LHCN-M2 (cell line): ENCODE measurements at places on chromosomes 2 and 18. TPM values are rescaled to one million over a fixed set of nuclear protein-coding genes. Genes with fewer than 3 reads are reported as not detected.
A peak's percentile ranks its signal among the peaks of the same experiment; 100 is the strongest.

DNA sequence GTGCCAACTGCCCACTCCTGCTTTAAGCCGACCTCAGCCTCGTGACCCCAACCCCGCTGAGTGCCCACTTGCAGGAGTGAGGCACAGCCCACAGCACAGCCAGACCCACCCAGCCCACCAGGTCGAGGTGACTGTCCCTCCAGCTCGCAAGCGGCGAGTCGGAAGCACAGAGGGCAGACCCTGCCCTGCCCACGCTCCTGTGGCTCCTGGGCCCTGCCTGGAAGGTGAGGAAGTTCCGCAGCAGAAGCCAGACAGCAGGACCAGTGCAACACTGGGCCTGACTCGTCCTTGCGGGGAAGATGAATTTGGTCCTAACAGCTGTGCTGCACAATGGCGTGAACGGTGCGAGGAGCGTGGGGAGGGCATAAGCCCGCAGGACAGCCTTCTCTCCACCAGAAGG is 9.9 kb downstream of the DTYMK start:
- no peak for DNase-seq

DNA sequence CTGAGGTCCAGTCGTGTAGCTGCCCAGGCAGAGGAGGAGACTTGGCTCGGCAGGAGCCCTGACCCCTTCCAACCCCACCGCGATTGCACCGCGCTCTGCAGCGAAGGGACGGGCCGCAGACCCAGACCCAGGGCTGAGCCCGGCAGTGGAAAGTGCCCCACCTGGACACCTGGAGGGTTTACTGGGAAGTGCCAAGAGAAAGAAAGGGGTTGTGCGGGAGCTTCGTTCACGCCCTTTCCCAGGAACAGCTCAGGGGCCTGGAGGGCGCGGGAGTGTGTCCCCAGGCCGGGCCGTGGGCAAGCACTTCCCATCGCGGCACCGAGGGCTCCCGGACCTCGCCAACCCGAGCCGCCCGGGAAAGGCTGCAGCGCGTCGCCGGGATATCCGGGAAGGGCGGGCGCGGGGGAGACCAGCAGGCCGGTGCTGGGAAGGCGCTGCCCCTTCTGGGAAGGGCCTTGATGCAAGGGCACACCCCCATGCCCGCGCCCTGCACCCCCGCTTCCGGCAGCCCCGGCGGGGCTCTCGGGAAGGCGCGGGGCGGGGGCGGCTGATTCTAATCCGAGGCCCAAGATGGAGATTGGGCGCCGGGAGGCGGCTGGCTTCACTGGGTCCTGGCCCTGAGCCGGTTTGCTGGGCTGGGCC is 36.1 kb upstream of the MRPL33 start:
- peak; percentile 64 for DNase-seq

GRCh38 chr2:130169896-130170295 is 11.5 kb downstream of the SMPD4 start:
- DNase-seq: no peak

DNA sequence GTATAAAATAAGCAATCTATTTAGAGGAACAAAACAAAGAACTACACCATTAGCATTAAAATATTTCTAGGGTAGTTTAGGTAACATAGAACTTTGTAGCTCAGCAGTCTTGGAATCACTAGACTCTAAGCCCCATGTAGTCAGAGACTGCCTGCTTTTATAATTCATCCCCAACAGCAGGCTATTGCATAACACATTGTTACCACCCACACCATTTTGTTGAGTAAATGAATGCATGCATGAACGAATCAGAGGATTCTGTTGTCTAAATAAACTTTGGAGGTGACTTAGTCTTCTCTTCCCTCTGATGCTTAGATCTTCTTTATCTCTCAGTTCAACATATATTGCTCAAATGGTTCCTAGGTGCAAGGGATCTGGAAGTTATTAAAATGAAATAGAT is 167.6 kb upstream of the TNP1 start:
- DNase-seq: no peak

- DNase-seq: peak; percentile 35
These were observed 25.8 kb downstream of the PHLPP1 start for GRCh38 chr18:62741118-62741566.

- no peak for DNase-seq
These were observed 76.2 kb downstream of the KIAA2012 start for GRCh38 chr2:202149155-202149762.

RAB10 gene
- total RNA-seq: 124 and 143 TPM in 2 replicates

OSBPL6 gene
- total RNA-seq: 12.2 and 18.1 TPM in 2 replicates

DNA sequence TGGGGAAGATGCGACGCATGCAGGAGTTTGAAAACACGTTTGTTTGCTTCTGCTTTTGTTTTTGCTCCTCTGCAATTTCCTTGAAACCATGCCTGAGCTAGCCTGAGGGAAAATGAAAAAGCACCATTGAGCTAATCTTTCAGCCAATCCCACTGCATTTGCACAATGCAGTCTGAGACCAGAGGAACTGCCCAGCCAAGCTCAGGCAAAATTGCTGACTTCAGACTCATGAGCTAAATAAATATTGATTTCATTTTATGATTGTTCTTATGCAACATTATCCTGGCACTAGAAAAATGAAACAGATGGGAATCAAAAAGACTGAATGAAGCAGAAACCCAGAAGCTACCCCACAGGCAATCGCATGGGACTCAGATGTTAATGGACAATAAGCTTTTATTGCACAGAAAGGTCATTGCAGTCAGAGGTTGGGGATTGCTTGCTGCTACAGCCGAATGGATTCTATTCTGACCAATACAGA is 37.0 kb downstream of the TPRKB start:
- no peak for DNase-seq

DNA sequence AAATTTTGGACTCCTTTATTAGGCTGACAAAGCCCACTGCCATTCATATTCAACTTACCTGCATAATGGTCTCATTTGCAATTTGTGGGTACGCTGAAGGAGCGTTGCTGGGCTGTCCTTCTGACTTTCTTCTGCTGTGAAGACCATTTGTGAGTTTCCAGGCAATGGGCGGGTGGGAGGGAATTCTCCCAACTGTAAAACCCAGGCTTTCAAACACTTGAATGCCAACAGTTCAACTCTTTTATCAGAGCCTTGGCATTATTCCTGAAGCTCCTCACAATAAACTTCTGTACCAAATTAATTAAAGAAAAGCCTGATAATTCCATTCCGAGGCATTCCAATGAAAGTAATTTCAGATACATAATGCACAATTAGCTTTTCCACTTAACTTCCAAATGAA is 35.2 kb upstream of the GPR39 start:
- no peak for DNase-seq

- no peak for DNase-seq
These were observed 128.7 kb downstream of the UXS1 start for GRCh38 chr2:106065268-106065982.

- DNase-seq: peak; percentile 67
These were observed 104.5 kb upstream of the TAF1B start for GRCh38 chr2:9738535-9739496.

RNU2-63P gene
- not detected in 2 replicates for total RNA-seq

GRCh38 chr18:74459889-74460288 is 2.8 kb upstream of the DIPK1C start:
- DNase-seq: no peak

DNA sequence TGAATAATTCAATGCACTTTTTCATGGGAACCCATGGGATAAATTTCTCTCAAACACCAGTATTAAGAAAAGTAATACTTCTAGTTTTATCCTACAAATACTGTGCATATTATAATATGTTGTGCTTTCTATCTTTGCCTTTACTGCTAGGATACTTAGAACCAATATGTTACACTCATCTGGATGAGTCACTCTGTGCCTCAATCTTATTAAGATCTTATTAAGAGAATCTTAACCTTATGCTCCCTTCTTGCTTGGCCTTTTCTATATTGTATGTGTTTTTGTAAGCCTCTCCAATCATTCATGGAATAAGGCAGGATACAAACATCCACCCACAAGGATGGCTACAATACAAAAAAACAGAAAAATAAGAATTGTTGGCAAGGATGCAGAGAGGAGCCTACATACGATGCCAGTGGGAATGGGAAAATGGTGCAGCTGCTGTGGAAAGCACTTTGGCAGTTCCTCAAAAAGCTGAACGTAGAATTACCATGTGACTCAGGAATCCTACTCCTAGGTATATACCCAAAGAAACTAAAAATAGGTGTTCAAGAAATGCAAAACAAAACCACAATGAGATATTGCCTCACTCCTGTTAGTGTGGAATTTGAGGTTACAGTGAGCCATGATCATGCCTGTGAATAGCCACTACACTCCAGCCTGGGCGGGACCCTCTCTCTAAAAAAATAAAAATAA is 10.7 kb upstream of the TWSG1 start:
- peak; percentile 85 for DNase-seq

- no peak for DNase-seq
These were observed 376.3 kb upstream of the MYT1L start for GRCh38 chr2:2707206-2707991.

DNA sequence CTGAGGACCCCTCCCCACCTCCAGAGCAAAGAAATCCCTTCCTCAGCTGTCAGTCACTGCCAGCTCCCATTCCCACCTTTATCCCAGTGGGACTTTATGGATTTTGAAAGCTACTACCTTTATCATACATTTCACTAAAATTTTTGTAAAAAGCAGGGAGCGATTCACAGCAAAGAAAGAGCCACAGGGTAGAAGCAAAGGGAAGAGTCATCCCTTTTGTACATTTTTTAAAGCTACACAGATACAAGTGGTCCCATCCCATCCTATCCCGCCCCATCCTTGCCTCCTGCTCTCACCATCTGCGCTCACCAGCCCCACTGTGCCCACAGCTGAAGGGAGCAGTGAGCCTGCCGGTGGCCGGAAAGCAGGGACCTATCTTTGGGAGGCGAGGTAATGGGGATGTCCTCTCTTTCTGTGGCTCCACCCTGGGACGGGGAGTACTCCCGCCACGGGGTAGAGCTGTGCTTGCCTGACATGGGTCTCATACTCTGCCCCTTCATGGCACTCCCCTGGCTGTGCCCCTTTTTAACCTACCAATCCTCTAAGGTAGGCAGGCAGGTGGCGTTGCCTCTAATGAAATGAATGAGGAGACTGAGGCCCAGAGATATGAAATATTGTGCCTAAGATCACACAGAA is 13.2 kb downstream of the SH2D6 start:
- peak; percentile 78 for DNase-seq

QPCT gene
- 0.13 and 0.57 TPM in 2 replicates for total RNA-seq

DNA sequence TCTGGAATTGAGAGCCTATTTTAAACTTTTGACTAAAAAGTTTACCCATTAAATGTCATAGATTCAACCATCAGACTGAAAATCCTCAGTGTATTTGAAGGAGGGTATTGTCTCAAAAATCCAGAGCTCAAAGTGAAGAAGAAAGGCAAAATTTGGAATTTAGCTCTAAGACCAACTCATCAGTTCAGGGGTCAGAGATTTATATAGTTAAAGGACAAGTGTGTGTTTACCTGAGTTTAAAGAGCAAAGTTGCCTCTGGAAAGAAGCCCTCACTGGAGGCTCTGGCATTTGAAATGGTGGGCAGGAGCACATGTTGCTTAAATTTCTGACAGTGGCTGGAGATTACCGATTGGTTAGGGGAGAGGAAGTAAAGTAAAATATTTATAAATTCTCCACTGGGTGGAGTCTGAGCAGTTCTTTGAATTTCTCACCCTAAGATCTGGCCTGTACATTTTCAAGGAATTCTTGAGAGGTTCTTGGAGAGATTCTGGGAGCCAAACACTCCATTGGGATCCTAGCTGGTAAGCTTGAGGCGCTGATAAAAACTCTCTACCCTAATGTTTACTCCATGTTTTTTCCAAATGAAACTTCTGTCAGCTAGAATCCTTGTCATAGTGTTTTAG is at the start of gene KYNU:
Gene KYNU (plus strand): TSS at position 449 of the 623 bp plus-strand sequence. CDS start 7,704 bp downstream, outside the sequence.
- DNase-seq: peak; percentile 36

DNA sequence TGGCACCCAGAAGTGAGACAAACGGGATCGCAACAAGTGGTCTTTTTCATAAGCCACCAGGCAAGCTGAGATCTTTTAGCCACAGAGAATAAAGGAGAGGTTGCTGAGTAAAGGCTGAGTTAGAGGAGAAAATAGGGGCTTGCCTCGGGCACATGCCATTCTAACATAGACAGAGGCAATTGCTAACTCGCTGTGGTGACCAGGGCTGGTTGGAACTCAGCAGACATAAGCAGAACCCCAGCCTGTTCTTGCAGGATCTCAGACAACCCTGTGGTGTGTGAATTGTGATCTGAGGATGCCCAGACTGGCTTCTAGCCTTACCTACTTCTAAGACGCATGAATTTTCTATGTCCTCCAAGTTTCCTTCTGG is 300.2 kb downstream of the CDCA7 start:
- DNase-seq: no peak

GALNT3 gene
- 1.5 and 2.6 TPM in 2 replicates for total RNA-seq

MLPH gene
- 145 and 155 TPM in 2 replicates for total RNA-seq

DNA sequence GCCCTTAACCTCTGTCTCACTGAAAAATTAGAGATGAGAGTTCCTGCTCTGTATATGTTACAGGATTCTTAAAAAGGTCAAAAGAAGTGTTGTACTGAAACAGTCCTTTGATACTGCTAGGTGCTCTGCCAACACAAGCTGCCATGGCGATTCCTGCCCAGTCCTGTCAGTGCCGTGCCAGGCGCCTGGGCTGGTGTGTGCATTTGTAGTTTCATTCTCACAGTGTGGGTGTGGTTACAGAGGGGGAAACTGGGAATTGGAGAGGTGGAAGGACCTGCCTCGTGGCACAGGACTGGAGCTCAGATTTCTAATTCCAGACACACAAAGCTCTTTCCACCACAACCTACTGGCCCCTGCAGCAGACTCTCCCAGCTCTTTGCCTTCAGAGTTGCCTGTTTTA is 122.3 kb upstream of the RAB6C start:
- DNase-seq: no peak

DNA sequence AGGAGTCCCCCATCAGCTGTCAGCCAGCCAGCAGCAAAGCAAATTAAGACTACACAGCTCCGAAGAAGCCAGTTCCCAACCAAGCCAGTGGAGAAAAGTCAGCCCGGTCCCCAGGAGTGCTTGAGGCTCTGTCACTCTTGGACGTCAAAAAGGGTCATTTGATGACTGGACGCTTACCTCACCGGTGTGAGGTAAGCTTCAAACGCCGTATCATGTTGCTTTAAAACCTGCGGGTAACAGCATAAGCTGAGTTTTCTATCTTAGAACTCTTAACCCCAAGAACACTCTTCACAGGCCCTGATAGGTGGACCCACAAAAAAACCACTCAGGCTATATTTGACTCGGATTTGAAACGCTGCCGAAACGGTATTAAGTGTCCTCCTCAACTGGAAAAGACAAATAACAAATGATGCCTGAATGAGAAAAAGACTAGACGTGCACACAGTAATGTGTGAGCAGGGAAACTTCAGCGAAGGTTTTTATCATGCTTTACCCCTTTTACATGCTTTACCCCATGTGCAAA is 682 bp upstream of the LNPK start:
- peak; percentile 25 for DNase-seq

GRCh38 chr2:7621018-7621814 is 704.0 kb downstream of the RNF144A start:
- no peak for DNase-seq

DES gene
- total RNA-seq: 863 and 1,551 TPM in 2 replicates

DNA sequence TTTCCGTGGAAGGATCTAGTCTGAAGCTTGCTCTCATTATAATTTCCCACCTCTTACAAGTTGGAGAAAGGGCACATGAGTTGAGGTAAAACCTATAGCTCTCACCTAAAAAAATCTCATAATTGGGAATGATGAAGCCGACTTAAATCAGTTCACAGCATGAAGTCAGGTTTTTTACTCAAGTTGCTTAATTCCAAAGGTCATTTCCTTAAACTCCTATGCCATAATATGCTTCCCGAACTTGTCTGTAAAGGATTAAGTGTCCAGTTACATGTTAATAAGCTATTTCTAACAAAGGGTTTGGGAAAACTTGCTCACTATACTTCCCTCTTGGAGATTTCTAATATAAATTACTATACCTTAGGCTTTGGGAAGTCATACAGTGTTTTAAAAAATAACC is 481.2 kb downstream of the NUP35 start:
- no peak for DNase-seq
